ENCODE measurements at places on chromosomes 12 and 14. TPM values are rescaled to one million over a fixed set of nuclear protein-coding genes. Genes with fewer than 3 reads are reported as not detected.
A peak's percentile ranks its signal among the peaks of the same experiment; 100 is the strongest.

FITM1 gene
- 136 TPM for total RNA-seq

DPF3 gene
- 40.8 TPM for total RNA-seq

MYF5 gene
- total RNA-seq: not detected

CLBA1 gene
- total RNA-seq: 20.9 TPM

- no peak overlapping the region for H3K4me3 ChIP-seq
- H3K36me3 ChIP-seq: no peaks in the 10 kb centered on the region
- H3K27me3 ChIP-seq: no peaks in the 10 kb centered on the region
- DNase-seq: no peak
- no peak overlapping the region for H3K27ac ChIP-seq
Measured at GRCh38 chr12:107654873-107655272, 30.7 kb upstream of the PWP1 start.

- peaks cover 54% of the 10 kb centered on the region for H3K4me1 ChIP-seq
- H3K4me3 ChIP-seq: no peak overlapping the region
- H3K27ac ChIP-seq: no peak overlapping the region
- H3K36me3 ChIP-seq: no peaks in the 10 kb centered on the region
Measured at GRCh38 chr14:61433169-61433568, 111.8 kb downstream of the PRKCH start.

DNA sequence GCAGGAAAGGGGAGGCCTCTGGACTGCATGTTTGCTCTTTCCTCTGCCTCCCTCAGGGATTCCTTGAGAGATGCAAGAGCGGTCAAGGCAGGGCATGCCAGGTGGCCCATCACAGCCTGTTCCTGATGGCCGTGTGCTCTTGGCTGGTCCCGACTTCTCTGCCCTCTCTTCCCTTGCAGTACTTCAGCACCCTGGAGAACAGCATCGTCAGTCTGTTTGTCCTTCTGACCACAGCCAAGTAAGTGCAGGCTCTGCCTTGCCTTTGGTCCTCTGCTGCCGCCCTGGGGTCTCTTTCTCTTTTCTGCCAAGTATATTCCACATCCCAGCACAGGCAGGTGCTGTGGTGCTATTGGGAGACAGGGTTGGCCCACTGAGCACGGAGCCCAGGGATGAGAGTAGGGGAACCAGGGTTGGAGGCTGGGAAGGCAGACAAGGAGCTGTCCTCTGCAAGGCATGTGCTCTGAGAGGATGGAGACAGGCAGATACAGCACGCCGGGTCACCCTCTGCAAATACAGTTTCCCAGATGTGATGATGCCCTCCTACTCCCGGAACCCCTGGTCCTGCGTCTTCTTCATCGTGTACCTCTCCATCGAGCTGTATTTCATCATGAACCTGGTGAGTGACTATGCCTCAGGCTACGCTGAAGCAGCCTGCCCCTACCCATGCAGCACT lies 51.9 kb downstream of the TPCN1 start:
- peaks cover 3% of the 10 kb centered on the region for H3K4me1 ChIP-seq
- no peaks in the 10 kb centered on the region for H3K27me3 ChIP-seq
- no peak overlapping the region for H3K27ac ChIP-seq
- no peaks in the 10 kb centered on the region for H3K36me3 ChIP-seq

DNA sequence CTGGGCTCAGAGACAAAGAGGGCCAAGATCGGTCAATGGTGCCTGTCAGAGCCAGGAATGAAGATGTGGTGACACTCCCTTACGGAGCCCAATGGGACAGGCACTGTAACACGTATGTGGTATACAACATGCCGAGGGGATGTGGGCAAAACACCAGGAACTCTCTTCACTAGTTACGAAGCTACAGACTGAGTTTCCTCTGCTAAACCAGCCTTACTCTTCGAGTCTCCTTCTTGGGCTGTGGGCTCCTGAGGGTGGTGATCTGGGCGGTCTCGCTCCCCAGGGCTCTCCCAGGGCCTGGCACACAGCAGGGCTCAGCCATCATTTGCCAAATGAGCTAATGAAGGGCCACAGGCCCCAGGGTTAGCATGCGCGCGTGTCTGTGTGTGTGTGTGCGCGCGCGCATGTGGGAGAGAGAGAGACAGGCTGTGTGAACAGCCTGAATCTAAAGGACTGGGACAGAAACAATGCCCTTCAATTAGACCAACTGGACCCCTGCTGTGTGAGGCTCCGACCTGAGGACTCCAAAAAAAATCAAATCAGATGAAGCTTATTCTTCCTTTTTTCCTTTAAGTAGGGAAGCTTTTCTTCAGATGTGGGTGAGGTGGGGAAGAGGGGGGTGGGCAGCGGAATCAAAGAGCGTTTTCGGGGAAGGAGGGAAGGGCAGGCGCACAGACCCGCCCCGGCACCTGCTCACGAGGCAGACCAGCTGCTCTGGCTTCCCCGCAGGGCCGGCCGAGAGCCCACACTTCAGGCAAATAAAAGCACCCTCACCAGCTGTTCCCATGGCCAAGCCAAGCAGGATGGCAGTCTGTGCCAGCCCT lies 42.5 kb downstream of the CCDC88C start:
- peaks cover 8% of the 10 kb centered on the region for H3K4me1 ChIP-seq
- no peak overlapping the region for H3K4me3 ChIP-seq
- H3K36me3 ChIP-seq: no peaks in the 10 kb centered on the region
- H3K27me3 ChIP-seq: peaks cover 58% of the 10 kb centered on the region
- no peak for DNase-seq

- H3K4me1 ChIP-seq: peaks cover 2% of the 10 kb centered on the region
- H3K4me3 ChIP-seq: no peak overlapping the region
- no peak overlapping the region for H3K27ac ChIP-seq
- H3K36me3 ChIP-seq: no peaks in the 10 kb centered on the region
- no peaks in the 10 kb centered on the region for H3K27me3 ChIP-seq
Measured at GRCh38 chr12:94707892-94708291, 57.5 kb upstream of the TMCC3 start.

- peaks cover 22% of the 10 kb centered on the region for H3K4me1 ChIP-seq
- H3K36me3 ChIP-seq: no peaks in the 10 kb centered on the region
- DNase-seq: no peak
Measured at GRCh38 chr12:111942557-111942956, 70.4 kb downstream of the TMEM116 start.

DNA sequence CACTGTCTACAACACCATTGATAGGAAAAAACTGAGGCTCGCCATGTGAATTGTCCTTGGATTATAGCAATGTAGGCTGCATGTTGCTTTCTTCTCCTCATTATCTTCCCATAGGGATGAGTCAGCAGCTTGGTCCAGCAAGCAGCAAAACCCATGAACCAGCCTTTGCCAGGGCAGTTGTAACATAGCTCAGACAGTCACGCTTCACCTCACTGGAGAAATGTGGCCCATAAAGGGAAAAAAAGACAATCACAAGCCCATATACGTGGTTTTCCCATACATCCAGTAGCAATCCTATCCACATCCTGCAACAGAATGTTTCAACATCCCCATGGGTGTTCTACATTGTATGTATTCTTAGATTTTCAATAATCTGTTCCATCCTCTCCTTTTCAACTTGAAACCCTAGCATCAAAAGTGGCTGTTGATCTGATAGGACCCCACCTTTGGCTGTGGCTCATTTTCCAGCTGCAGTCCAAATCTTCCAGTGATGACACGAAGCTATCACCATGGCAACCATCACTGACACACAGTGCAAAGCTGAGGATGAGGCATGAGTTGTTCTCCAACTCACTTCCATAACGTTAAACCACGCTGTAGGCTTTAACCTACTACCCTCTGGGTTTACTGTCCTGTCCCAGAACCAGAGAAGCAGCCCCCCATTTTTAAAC lies 34.0 kb downstream of the GRIN2B start:
- no peak for DNase-seq
- no peaks in the 10 kb centered on the region for H3K4me1 ChIP-seq
- H3K4me3 ChIP-seq: no peak overlapping the region
- no peak overlapping the region for H3K27ac ChIP-seq
- no peaks in the 10 kb centered on the region for H3K27me3 ChIP-seq

DNA sequence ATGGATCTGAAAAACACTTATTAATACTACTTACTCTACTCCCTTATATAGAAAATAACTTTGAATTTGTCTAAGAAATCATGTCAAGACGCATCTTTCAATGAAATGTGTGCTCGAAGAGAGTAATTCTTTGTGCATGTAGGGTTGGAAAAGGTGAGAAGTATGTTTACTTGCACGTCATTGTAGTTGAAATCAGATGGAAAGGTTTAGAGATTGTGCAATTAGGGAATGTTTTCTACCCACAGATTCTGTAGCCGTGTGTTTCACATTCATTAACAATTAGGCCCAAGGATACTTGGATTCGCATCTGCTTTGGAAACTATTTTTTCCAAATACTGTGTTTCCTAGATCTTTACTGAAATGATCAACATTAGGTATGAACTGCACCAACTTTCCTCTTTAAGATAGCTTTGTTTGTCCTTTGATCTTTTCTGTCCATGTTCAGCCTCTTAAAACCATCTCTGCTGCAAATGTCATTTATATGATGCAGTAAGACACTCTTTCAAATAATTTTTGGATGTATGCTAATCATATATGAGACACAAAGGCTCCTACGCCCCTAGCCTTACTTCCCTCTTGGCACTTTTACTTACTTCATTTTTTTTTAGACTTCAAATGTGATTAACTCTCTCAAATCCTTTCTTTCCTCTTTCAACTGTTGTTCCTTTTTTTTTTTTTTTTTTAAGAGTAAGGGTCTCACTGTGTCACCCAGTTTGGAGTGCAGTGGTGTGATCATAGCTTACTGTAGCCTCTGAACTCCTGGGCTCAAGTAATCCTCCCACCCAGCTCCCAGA lies 58.0 kb upstream of the PSMA6 start:
- peak; percentile 55 for DNase-seq
- H3K4me1 ChIP-seq: no peaks in the 10 kb centered on the region
- no peaks in the 10 kb centered on the region for H3K36me3 ChIP-seq
- H3K27ac ChIP-seq: no peak overlapping the region

- H3K4me3 ChIP-seq: no peak overlapping the region
- H3K36me3 ChIP-seq: no peaks in the 10 kb centered on the region
- H3K27me3 ChIP-seq: peaks cover 22% of the 10 kb centered on the region
Measured at GRCh38 chr14:77276295-77276935, 5.4 kb upstream of the NGB start.

- H3K27ac ChIP-seq: no peak overlapping the region
- H3K36me3 ChIP-seq: no peaks in the 10 kb centered on the region
- no peaks in the 10 kb centered on the region for H3K4me1 ChIP-seq
- DNase-seq: no peak
Measured at GRCh38 chr14:36022765-36023410, 153.6 kb downstream of the PTCSC3 start.

- no peak overlapping the region for H3K4me3 ChIP-seq
- H3K36me3 ChIP-seq: no peaks in the 10 kb centered on the region
- no peak overlapping the region for H3K27ac ChIP-seq
Measured at GRCh38 chr14:82872494-82872893, 1338.8 kb upstream of the SEL1L start.

DNA sequence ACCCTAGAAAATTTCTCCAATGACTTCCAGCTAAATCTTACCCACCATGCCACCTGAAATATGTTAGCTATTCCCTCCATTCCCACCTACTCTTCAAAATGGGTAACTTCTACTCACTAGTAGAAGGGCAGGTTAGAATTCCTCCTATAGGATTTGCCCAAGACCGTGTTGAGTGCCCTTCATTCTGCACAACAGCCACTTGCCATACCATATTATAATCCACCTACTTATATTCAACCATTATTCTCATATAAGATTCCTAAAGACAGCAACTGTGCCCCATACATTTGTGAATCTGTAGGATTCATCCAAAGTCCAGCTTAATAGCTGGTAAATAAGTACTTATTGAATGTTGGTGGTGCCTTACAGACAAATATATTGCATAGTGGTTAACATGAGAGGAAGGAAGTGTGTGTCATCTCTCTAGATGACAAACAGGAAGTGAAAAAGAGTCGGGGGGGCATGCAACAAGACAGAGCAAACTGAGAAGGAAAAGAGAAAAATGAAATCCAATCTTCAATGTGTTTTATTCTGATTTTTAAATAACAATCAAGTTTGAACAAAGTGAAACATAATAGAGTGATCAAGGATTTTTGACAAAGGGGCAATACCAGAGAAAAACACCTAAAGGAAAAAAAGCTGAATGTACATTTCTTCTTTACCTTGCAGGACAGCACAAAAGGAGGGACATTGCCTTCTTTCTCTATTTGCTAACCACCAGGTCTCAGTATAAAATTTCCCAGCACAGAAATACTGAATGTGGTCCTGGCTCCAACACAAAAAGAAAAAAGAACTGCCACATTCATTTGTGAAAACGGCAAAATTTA lies 389.3 kb upstream of the USP15 start:
- H3K27me3 ChIP-seq: no peaks in the 10 kb centered on the region
- no peak for DNase-seq
- no peak overlapping the region for H3K4me3 ChIP-seq
- no peak overlapping the region for H3K27ac ChIP-seq

- H3K36me3 ChIP-seq: no peaks in the 10 kb centered on the region
- no peaks in the 10 kb centered on the region for H3K27me3 ChIP-seq
- peak; percentile 41 for DNase-seq
- H3K4me1 ChIP-seq: no peaks in the 10 kb centered on the region
- no peak overlapping the region for H3K27ac ChIP-seq
Measured at GRCh38 chr12:47088021-47088944, 8.5 kb upstream of the AMIGO2 start.

GRCh38 chr14:69708586-69709560 lies 58.1 kb upstream of the SRSF5 start:
- no peak overlapping the region for H3K27ac ChIP-seq
- peaks cover 5% of the 10 kb centered on the region for H3K36me3 ChIP-seq
- no peak for DNase-seq
- H3K4me1 ChIP-seq: peaks cover 31% of the 10 kb centered on the region
- no peaks in the 10 kb centered on the region for H3K27me3 ChIP-seq

DNA sequence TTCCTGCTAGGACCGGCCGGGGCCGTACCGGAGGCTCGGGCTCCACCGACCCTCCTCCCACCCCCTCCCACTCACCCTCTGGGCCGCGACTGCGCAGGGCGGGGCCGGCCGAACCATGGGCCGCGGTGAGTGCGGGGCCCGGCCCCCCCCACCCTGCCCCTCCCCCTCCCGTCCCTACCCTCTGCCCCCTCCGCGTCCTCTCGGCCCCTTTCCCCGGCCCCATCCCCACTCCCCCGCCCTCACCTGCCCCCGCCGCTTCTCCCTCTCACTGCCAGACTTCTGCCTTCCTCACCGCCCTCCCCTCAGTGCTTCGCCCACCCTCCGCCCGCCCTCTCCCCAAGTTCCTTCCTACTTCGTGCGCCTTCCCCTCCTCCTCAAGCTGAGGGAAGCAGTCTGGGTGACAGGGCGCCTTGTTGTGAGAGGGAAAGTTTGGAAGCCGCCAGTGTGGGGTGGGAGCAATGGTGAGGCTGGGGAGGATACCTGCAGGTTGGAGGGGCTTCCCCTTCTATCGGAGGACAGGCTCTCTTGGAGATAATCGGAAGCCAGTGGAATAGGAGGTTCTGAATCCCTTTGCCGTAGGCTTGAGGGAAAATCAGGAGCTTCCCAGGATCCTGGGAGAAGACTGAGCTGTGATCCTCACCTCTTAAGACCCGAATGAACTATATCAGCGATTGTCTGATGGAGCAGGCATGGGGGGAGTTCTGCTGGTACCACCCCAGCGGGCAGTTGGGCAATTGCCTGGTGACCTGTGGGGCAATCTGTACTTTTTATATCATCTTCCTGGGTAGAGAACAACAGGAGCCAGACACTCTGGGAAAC lies 472 bp downstream of the MBD6 start:
- peaks cover 36% of the 10 kb centered on the region for H3K4me1 ChIP-seq
- H3K27me3 ChIP-seq: no peaks in the 10 kb centered on the region
- H3K4me3 ChIP-seq: peak overlapping the region; percentile 45
- peak; percentile 73 for DNase-seq
- peaks cover 7% of the 10 kb centered on the region for H3K36me3 ChIP-seq

- no peak overlapping the region for H3K27ac ChIP-seq
- no peak for DNase-seq
- H3K36me3 ChIP-seq: no peaks in the 10 kb centered on the region
- H3K4me1 ChIP-seq: peaks cover 4% of the 10 kb centered on the region
- no peak overlapping the region for H3K4me3 ChIP-seq
Measured at GRCh38 chr14:96203635-96204034, 1.0 kb upstream of the BDKRB2 start.

All from cardiac muscle cell (in vitro differentiated cells and primary cell).